ENCODE measurements at places on chromosomes 2 and 18.

- no peak for DNase-seq
Observed at GRCh38 chr2:56049233-56049845, 125.8 kb upstream of the EFEMP1 start.

- DNase-seq = no peak
Observed at GRCh38 chr18:26635466-26635865, 87.1 kb upstream of the KCTD1 start.

DNA sequence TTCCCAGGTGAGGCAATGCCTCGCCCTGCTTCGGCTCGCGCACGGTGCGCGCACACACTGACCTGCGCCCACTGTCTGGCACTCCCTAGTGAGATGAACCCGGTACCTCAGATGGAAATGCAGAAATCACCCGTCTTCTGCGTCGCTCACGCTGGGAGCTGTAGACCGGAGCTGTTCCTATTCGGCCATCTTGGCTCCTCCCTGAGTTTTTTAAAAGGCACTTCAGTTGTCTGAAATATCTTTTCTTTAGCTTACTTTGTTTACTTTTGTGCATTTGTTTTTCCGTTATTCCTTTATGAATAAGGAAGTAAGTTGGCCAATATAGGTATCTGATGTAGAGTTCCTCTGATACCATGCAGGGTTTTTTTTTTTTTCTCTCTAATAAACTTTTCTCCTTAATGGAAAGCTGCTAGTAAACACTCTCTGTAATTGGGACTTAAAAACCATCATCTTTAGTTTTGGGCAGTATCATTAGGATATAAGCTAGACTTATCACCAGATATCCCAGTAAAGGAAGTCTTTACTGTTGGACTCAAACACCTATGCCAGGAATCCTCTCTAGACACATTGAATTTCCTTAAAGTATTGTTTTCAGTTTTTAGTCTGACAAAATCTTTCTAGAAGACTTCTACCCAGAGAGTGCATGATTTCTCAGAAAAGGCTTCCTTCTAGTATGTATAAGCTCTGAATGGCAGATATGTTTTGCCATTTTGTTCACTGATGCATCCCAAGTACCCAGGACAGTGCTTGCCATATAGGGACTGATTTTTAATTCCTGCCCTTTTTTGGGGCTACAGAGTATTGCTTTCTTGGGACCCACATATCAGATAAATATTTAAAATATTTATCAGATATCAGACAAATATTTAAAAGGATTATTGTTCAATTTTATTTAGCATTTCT, 35.8 kb upstream of the DYSF start:
- DNase-seq = no peak

- no peak for DNase-seq
Observed at GRCh38 chr2:9998916-9999654, 44.3 kb upstream of the KLF11 start.

DNA sequence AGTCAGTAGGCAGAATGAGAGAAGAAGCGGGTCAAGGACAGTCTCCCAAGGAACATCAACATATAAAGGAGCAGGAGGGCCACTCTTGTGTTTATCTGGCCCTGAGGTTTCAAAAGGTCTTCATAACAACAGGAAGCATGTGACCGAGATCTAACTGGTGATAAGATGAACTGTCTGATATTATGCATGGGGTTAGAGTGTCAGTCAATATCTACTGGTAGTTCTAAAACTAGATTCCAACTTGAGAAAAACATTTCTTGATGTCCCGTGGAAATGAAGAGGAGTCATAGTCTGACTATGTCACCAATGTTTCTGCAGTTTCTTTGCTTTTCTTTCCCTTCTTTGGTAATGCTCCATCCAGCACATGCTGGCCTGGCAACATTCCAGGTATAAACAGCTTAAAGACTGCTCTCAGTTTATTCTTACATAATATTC, 77.5 kb upstream of the ITPRID2 start:
- no peak for DNase-seq

- DNase-seq = no peak
Observed at GRCh38 chr2:165191096-165191728, 12.6 kb downstream of the SCN3A start.

- DNase-seq = no peak
Observed at GRCh38 chr18:7772510-7772888, 205.4 kb downstream of the PTPRM start.

GRCh38 chr2:166803373-166804000, 84.8 kb upstream of the XIRP2 start:
- no peak for DNase-seq

- no peak for DNase-seq
Observed at GRCh38 chr18:63753676-63754075, 21.5 kb upstream of the SERPINB7 start.

- DNase-seq = no peak
Observed at GRCh38 chr2:164651361-164651760, 30.1 kb upstream of the GRB14 start.

DNA sequence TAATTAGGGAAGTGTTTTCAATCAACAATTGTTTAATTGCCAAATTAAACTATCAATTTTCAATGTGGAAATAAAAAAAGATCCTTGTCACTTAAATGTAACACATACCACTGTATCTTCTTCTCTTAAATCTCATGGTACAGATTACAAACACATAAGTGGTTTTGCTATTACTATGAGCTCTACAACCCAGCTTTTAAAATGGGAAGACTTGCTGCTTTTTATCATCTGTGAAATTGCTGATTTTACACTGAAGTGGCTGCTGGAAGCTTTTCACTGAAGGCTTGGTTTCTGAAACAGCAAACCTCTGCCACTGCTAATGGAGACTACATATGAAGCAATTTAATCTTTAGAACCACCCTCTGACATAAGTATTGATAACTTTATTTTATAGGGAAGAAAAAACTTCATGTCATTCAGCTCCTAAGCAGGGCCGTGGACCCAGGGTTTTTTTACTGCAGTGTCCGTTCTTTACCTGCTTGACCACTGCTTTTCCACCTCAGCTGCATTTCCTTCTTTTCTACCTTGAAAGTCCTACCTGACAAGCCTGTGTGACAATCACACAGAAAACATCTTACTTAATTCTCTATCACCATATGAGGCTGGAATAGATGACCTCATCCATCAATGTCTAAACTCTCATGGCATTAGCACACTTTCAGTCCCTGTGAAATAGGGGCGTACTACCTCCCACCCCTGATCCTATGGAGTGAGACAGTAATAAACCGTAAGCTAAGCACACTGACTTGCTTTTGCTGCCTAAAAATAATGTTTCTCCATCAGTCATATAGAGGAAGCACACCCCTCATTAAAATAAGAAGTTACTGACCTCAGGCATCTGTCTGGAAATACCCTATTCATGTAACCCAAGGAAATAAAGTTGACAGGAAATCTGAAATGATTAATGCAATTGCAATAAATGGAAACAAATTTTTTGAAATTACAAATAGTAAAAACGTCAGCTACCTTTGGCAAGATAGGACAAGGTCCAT, 19.2 kb upstream of the SLC8A1 start:
- DNase-seq = no peak

DNA sequence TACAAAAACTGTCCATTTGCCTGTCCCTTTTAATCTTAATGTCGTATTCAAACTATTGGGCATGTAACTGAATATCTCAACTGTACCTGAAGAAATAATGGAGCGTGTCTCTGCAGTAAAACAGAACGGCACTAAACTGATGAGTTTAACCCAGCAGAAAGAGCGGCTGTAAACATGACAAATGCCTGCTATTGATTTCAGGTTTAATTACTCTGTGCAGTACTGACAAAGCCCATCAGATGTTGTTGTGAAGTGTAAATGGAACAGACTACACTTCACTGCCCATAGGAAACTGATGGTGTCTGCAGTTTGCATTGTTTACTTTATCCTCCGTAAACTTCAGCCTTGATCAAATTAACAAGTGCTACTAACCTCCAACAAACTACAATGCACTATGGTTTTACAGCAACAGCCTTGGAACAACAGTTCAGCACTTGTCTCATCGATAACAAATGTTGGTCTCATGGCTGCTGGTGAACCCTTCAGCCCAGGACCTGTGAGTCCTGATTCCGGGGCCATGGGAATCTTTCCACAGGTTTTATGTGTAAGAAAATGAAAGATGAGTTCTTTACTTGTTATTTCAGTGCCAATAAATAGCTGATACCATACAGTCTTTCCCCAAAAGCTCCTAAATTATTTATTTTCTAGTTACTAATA, 316.5 kb downstream of the CCDC178 start:
- no peak for DNase-seq

DNA sequence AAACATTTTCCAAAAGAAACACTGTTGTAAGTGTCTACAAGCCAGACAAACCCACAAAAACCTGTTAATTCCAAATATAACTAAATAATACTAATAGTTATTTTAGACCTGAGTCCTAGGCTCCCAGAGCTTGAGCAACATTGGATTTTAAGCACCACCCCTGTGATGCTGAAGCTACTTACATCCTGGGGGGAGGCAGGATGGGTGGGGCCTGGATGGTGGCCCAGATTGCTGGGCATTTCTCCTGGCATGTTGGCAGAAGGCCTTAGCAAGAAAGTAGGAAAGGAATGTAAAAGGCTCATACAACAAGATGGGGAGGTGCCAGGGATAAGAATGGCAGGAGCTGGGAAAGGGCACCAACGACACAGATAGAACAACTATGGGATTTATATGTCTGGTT, 50.7 kb upstream of the OTX1 start:
- DNase-seq = no peak

DNA sequence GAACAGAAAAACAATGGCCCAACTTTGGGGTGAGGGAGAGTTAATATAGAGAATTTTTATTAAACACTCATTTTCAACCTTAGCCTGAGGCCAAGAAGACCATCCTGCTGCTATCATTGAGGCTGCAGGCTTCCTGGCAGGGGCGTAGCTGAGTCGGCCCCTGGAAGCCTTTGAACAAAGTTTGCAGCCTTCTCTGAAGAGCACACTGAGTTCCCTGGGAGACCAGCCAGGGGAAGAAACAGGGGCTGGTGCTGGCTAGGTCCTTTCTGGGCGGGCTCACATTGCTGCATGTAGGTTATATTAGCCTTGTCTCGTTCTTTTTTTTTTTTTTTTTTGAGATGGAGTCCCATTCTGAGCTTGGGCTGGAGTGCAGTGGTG, 126.8 kb upstream of the HS6ST1 start:
- no peak for DNase-seq

GRCh38 chr18:25349926-25350487, 2.0 kb downstream of the ZNF521 start:
- DNase-seq = no peak

- DNase-seq = no peak
Observed at GRCh38 chr2:126859631-126860030, 39.1 kb upstream of the TEX51 start.

DNA sequence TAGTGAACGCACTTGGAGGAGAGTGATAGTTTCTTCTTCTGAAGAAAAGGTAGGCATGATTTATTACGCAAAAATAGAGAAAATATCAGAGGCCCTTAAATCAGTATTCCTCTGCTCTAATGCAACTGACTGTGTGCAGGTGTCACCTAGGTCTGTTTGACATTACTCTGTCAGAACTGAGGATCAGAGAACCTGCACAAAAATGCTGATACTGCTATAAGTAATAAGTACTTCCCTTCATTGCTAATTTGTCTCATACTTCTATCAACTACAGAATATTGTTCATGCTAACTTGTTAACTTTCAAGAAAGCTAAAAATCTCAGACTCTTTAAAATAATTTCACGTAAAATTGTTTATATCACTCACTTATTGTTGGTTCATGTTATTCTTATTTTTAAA, 358.5 kb downstream of the ZNF804A start:
- DNase-seq = no peak

GRCh38 chr2:22604136-22604535, 780.8 kb upstream of the KLHL29 start:
- DNase-seq = no peak

GRCh38 chr2:204255526-204255925, 289.7 kb upstream of the PARD3B start:
- DNase-seq = no peak

DNA sequence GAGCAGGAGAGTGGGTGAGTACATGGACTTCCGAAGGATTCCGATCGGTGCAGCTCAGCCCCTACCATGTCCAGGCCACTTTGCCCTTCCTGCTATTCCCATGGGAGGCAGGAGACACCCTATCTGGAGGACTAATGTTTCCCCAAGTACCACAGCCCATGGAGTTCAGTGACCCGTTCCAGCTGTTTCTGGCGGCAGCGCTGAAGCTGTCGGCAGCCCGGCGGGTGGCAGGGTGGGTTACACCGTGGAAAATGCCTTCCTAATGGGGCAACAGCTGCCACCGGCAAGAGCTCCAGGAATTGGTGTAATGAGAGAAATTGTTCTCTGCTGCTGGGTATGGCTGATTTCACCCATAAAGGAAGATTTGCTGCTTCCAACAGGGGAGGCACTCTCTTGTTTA, 98.3 kb downstream of the MYCN start:
- no peak for DNase-seq

- DNase-seq = no peak
Observed at GRCh38 chr18:64202210-64202836, 53.4 kb upstream of the LINC00305 start.

GRCh38 chr2:160156665-160157064, 43.4 kb downstream of the ITGB6 start:
- DNase-seq = no peak

- DNase-seq = no peak
Observed at GRCh38 chr2:121400201-121400600, 115.2 kb upstream of the TFCP2L1 start.

DNA sequence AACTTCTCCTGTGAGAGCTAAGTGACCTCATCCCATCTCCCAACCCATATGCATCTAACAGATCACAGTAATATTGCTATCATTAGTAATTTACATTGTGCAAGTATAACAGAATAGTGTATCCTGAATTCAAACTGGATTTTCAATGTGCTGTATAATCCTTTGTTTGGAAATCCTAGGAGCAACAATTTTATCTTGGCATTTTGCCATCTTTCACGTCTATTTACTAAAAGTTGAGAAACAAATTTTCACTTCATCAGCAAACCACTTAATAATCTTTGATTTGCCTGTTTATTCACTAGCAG, 3.8 kb downstream of the HNRNPLL start:
- DNase-seq = no peak

DNA sequence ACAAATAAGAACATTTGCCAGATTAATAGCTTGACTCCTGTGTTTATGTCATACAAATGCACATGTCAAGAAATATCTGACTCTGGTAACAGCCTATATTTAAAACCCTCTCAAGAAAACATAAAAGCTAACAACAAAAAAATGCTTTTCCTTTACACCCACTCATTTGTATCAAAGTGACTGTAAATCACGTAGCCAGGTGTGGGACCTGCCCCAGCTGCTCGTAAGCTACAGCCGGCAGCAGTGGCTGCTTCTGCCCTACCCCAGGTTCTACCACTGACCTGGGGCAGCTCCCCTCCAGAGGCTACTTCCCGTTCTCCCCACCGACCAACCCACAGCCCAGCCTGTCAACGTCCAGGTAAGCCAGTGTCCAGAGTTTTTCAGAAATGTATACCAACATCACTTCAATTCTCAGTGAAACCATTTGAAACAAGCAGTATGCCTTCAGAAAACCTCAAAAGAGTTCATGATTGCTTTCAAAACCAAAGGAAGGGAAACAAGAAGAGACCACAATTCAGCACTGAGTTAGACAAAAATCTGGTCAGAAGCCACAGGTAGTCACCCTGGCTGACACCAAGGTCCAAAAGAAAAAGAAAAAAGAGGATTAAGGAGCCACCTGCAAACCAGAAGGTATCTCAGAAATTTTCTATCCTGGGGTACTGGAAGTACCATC, 40.4 kb downstream of the KIDINS220 start:
- DNase-seq = no peak

GRCh38 chr2:237497009-237497837, 10.2 kb downstream of the MLPH start:
- no peak for DNase-seq

- DNase-seq = no peak
Observed at GRCh38 chr2:69181806-69182427, 168.9 kb downstream of the ANTXR1 start.

Data from stimulated activated naive B cell treated with anti-CD40 and anti-IgM and Interleukin-4, amounts not matched to agents 10 μg/mL and 1 μg/mL and 100 μg/mL, for 72 hours (primary cell).